ENCODE measurements at places on chromosomes 2 and 18.

GRCh38 chr2:64522843-64523428 is 1.2 kb upstream of the AFTPH start:
- DNase-seq = peak; percentile 83

DNA sequence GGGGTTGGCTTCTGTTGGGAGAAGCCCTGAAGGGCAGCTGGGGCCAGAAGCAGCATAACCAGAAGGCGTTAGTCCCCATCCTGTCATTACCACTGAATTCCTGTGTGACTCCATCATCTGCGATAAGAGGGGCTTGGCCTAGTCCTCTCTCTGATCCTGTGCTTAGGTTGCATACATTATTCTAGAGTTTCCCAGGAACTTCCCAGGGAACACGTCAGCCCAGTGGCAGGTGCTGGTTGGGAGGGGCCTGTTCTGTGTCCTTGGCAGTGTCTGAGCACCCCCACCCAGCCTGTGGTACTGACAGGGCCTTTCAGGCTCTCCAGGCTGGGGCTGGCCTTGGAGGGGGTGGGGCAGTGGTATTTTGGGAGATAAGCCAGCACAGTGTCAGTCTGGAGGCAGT is 4.5 kb upstream of the TOGARAM2 start:
- DNase-seq = no peak

DNA sequence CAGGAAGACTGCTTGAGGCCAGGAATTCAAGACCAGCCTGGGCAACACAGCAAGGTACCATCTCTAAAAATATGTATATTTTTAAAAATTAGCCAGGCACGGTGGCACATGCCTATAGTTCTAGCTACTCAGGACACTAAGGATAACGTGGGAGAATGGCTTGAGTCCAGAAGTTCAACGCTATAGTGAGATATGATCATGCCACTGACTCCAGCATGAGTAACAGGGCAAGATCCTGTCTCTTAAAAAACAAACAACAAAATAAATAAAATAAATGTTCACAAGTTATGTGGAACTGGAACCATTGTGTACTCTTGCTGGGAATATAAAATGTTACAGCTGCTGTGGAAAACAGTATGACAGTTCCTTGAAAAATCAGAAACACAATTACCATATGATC is 47.2 kb downstream of the USP34 start:
- no peak for DNase-seq

DNA sequence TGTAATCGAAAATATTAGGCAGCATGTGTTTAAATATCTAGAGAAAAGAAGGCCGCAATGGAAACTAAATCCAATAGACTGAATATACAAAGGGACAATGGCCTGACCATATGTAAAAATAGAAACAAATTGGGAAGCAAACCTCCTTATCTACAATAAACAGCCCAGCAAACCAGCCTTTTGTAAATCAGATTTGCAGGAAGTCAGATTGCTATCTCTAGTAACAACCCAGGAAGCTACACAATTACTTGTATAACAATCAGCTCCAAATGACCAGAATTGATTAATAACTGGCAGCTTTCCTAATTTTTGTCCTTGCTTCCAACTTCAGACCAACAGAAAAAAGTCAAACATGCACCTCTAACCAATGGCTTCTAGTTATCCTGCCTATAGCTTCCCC is 860.0 kb downstream of the CPS1 start:
- no peak for DNase-seq

All from CD4-positive, alpha-beta memory T cell (primary cell).